Activated T-cell treated with anti-CD3 and anti-CD28 coated beads, Interleukin-2, amount 50 U/mL, for 72 hours (primary cell): ENCODE measurements at places on chromosomes 3 and 15.

GRCh38 chr3:49937090-49937489 lies 2.9 kb upstream of the RBM6 start:
- DNase-seq = no peak

DNA sequence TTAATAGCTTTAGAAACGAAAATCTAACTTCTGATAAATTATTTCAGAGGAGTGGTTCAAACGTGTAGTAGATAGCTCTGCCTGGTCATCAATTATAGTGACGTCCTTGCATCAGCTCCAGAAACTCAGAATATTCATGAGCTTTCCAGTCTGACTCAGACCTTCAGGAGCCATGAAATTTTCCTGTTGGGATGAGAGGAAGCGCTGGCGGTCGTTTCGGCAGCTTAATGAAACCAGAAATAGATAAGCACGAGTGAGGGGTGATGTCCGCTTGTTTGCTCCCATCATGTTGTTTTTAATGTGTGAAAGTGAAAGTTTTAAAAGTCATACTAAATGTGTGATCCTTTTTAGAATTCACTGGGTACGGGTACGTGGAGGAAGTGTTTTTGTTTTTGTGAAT lies 141.1 kb downstream of the PGPEP1L start:
- DNase-seq = no peak

DNA sequence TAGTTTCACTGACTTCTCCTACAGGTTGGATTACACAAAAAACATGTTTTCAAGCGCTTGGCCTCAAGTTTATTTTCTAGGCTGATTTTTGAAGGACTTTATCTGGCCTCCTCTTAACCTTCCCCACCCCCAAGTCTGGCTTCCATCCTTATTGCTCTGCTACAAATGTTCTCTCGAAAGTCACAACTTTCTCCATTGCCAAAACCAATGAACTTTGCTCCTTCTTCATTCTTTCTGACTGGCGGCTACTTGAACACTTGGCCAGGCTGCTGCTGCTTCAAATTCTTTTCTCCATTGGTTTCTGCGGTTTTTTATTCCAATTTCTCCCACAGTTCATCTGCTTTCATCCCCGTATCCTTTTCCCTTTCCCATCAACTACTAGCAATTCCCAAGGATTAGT lies 106.6 kb downstream of the TOP2B start:
- no peak for DNase-seq

DNA sequence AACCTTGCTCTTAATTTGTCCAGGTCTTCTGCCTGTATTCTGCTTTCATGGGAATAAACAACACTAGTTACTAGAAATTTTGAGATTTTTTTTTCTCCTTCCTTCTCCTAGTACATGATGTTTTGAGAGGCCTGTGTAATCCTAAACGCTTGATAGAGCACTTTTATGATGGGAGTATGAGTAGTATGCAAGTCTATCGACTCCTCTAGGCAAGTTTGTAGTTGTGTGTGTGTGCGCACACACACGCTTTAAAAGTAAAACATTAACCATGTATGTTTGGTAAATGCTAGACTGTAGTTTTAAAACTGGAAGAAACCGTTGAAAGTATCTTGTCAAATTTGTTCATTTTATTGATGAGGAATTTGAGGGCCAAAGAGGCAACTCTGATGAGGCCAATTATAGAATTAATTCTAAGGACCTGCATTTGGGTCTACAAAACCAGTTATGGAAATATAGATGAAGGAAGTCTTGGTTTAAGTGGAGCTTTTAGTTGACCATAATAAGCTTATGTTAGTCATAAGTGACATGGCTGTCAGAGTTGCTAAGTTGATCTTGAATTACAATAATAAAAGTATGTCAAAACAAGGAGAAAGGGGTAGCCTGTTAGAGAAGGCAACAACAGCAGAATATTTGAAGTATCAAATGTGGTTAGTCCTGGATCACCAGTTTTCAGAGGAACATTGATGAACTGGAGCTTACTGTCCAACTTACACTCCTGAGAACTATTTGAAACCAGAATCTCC lies 47.1 kb downstream of the AKAP13 start:
- DNase-seq = no peak

DNA sequence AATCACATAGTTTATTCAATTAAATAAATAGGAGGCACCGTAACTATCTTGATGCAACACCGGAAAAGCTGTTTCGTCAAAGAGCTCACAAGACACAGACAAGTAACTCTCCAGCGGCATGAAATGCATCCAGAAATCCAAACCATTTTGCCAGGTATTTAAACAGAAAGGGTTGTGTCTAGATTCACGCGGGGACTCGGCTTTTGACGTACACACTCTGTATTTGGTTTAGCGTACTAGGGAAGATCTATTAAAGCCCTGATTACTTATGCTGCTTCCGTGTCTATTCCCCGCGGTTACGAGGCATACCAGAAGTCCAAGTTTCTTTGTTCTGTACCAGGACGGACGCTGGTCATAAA lies 718 bp downstream of the BNIP2 start:
- DNase-seq = peak; percentile 5

GRCh38 chr3:129211772-129212171 lies 28.1 kb upstream of the CNBP start:
- DNase-seq = no peak

DNA sequence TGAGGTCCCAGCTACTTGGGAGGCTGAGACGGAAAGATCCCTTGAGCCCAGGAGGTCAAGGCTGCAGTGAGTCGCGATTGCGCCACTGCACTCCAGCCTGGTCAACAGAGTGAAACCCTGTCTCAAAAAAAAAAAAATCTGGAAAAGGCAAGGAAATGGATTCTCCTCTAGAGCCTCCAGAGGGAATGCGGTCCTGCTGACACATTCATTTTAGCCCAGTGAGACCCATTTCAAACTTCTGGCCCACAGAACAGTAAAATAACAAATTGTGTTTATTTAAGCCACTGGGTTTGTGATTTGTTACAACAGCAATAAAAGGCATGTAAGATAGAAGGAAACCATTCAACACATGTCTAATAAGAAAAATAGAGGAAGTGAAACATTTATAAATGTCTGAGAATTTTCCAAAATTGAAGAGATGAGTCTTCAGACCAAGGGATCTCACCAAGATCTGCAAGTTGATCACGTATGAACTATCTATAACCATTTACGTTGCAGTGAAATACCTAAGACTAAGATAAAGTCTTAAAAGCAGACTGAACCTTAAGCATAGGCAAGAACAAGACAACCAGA lies at the start of gene HTR3E:
HTR3E (plus strand) TSS at position 254 of the 573 bp plus-strand sequence. CDS start 466 bp downstream, outside the sequence.
- DNase-seq = no peak

- DNase-seq = no peak
Observed at GRCh38 chr3:150627557-150627956, 24.4 kb downstream of the SELENOT start.

- DNase-seq = no peak
Observed at GRCh38 chr15:91967935-91968606, 114.6 kb downstream of the SLCO3A1 start.

DNA sequence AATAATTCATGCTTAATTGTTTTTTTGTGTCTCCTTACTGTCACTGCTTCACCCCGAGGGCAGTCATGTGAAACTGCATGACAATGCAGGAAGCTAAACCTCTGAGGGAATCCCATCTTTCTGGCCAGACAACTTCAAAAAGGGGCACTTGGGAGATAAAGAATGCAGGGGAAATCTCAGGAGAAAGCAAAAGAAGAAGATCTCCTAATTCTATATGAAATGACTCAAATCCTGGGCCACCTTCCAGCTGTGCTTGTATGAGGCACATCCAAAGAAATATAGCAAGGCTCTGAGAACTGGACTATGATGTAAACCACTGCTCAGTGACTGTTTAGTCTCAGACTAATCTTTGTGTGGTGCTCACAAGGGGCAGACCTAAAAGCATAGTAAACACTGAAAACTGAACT lies 22.6 kb upstream of the UMPS start:
- no peak for DNase-seq

- no peak for DNase-seq
Observed at GRCh38 chr3:136731274-136731884, 20.8 kb downstream of the STAG1 start.

GRCh38 chr3:13125092-13126015 lies 52.1 kb upstream of the IQSEC1 start:
- no peak for DNase-seq

- no peak for DNase-seq
Observed at GRCh38 chr3:41334426-41334825, 135.1 kb downstream of the CTNNB1 start.

- DNase-seq = peak; percentile 19
Observed at GRCh38 chr3:23726811-23727548, 78.8 kb upstream of the UBE2E1 start.

GRCh38 chr15:78035321-78035751 lies 42.2 kb downstream of the TBC1D2B start:
- peak; percentile 39 for DNase-seq

DNA sequence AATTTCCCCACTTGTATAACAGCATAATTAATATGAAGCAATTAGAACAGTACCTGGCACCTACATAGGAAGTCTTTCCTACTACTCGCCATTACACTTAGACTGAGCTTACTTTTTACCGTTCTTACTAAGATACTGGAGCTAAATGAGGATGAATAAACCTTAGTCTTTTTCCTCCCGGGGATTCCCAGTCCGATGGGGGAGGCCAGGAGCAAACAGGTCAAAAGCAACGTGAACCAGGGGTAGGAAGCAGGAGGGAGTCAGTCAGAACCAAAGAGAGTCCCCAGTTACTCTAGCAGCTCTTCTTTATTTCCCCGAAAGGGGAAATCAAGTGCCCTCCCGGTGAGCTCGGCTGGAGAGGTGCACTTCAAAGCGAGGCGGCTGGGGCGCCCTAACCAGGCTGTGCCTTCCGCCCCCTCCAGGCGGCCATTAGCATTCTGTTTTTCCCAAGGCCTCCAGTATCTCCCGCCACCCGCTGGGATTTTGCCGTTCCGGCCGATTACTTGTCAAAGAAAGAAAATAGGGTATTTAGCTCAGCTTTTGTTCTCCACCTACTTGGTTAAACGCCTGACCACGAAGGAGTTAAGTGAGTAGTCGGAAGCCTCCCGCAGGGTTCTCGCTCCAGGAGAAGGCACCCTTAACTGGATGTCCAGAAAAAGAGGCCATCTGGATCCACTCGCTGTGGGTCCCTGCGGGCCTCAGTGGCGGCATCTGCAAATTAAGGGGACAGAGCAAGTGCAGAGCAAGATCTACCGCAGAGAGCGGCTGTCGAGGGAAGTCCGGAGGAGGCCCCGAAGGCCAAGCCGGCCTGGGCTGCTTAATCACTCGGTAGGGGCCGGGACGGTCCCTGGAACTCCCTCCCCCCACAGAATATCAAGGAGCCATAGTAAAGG lies 6.3 kb upstream of the EOMES start:
- DNase-seq = peak; percentile 51

GRCh38 chr15:77846986-77847385 lies 214.3 kb upstream of the LINGO1 start:
- no peak for DNase-seq

DNA sequence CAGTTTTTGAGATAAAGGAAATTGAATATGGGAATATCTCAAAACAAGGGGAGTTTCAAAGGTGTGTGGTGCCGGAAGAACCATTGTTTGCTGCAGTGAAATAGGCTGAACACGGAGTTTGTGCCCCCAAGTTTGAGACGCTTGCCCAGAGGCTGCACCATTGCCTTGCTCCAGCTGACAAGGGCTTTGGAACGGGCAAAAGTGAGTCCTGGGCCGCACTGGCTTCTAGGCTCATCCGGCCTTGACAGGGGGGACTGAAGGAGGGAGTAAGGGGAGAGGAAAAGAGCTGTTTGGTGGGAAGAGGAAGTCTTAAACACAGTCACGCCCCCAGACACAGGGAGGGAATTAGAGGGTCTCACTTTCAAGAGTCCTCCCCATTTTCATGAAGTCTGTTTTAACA lies 269.9 kb downstream of the FAM43A start:
- no peak for DNase-seq

- no peak for DNase-seq
Observed at GRCh38 chr3:88059380-88060170, 520 bp downstream of the ZNF654 start.

GRCh38 chr15:50562735-50563640 lies 16.5 kb upstream of the USP50 start:
- DNase-seq = peak; percentile 40

DNA sequence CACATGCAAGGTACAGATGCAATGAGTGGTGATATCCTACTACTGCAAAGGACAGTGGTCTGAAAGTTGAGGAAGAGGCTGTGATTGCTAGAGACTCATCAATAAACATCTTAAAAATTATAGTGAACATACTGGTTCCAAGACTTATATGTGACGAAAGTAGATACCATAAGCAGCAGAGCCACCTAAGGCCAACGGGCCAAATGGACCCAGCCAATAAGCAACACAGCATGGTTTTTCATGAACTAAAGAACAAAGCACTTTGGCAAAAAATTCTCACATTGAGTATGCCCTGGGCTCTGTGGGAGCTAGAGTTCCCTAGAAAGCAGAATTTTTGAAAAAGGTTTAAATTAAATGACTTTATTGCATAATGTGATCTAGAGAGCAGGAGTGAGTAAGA lies 272.1 kb downstream of the SI start:
- DNase-seq = no peak

- DNase-seq = no peak
Observed at GRCh38 chr3:128734523-128735189, 8.7 kb downstream of the RAB7A start.

- no peak for DNase-seq
Observed at GRCh38 chr3:126061301-126062032, 22.5 kb downstream of the SLC41A3 start.

DNA sequence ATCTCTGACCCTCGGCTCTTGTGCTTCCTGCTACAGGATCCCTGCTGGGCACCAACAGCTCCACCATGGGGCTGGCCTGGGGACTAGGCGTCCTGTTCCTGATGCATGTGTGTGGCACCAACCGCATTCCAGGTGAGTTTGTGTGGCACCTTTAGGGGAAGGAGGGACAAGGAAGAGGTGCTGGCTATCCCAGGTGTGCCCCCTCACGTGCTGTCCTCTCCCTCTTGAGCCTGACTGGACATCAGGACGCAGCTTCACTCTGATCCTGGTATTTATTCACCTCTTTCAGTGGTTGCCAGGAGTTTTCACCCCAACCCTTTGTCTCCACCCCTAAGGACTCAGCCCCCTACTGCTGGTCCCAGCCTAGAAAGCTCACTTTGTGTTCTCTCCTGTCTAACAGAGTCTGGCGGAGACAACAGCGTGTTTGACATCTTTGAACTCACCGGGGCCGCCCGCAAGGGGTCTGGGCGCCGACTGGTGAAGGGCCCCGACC lies 960 bp downstream of the THBS1 start:
- DNase-seq = peak; percentile 14

DNA sequence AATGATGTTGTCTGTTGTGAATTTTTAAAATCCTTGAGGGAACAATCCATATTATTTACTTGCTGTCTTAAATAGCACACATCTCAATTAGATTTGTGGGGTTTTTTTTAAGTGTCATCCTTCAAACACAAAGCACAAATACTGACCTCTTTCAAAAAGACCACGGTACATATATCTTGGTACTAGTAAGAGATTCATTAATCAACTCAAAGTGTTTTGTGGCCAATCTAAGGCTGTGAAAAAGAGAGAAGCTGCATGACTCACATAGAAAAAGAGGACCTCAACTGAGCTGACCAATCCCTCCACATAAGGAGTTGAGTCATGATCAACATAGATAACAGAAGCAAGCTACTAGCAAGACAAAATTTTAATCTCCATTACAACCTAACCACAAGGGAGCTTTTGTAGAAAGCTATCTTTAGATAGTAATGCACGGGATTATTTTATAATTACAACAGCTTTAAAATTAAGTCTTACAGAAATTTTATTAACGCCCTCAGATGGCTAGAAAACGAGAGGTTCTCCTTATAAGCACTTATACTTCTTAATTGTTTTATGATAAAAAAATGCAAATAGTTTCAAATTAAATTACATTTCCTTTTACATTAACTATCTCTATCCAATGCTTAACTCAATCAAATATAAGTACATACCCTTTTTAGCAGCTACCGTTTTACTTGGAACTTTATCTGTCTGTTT lies 60.5 kb downstream of the TOP2B start:
- DNase-seq = no peak

- DNase-seq = no peak
Observed at GRCh38 chr3:174821477-174821876, 37.7 kb upstream of the NAALADL2 start.
